ENCODE measurements at places on chromosomes 16 and 17.

DNA sequence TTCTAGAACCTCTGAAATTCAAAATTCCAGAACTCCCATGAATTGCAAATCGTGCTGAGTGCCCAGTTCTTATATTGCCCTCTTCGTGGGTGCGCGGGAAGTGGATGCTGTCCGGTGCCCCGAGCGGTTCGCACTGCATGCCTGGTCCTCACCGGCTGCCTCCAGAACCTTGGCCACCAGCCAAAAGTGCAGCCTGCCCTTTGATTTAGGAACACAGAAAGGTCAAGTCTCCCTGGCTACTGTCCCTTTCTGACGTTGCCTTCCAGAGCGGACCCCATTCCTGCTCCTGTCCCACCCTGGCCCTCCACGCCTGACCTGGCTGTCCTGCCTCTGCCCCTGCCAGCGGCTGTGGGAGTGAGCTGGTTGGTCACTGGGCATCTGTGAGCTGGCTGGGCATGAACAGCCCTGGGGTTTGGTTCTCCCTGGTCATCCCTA is 9.7 kb downstream of the NEUROD2 start:
- no peak for DNase-seq

GRCh38 chr16:5854027-5854426 is 756.4 kb upstream of the EEF2KMT start:
- no peak for DNase-seq

GRCh38 chr16:30350134-30350871 is 4.8 kb downstream of the CD2BP2 start:
- no peak for DNase-seq

GRCh38 chr17:14780097-14780651 is 479.3 kb downstream of the HS3ST3B1 start:
- no peak for DNase-seq

- no peak for DNase-seq
Measured at GRCh38 chr17:17782523-17783115, 54.2 kb downstream of the SREBF1 start.

GRCh38 chr17:15238057-15238456 is 27.1 kb downstream of the PMP22 start:
- DNase-seq, result no peak

- no peak for DNase-seq
Measured at GRCh38 chr16:30786936-30787612, at the start of gene ZNF629. TSS of gene ZNF629 (minus strand) at chr16:30787205. CDS start at chr16:30784482, 2,723 bp downstream.

- no peak for DNase-seq
Measured at GRCh38 chr16:69870761-69871160, 80.4 kb upstream of the CLEC18A start.

DNA sequence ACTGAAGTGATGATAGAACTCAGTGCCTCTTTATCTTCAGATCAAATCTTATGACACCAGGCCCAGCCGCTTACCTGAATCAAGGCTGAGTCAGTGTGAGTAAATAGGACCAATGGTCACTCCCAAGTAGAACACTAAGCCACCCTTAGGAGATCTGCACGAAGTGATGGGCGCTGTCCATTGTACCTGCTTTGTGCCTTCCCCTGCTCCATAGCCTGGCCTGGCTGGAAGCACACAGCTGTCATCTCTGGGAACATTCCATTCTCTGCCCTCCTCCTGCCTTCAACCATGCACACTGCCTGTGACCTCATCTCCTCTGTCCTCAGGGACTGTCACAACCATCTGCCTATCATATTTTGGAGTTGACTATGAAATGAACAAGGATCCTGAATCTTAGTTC is 279.5 kb upstream of the ASIC2 start:
- DNase-seq, result no peak

DNA sequence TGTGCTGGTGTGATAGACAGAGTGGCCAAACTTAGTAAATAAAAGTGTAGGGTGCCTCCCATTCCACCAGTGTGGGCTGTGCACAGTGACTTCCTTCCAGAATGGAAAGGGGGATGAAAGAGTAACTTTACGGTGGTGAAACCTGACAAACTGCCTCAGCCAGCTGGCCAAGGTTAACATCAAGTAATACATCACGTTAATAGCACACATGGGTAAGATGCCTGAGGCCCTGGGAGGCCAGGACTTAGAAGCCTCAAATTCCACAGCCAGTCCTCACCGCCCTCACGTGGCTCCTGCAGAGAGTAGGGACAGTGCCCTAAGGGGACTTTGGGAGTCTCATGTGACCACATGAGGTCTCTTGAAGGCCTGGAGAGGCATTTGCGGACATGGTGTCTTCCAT is 14.1 kb downstream of the RMI2 start:
- DNase-seq, result no peak

GRCh38 chr17:12789075-12789480 is 220 bp upstream of the ARHGAP44 start:
- DNase-seq, result no peak

DNA sequence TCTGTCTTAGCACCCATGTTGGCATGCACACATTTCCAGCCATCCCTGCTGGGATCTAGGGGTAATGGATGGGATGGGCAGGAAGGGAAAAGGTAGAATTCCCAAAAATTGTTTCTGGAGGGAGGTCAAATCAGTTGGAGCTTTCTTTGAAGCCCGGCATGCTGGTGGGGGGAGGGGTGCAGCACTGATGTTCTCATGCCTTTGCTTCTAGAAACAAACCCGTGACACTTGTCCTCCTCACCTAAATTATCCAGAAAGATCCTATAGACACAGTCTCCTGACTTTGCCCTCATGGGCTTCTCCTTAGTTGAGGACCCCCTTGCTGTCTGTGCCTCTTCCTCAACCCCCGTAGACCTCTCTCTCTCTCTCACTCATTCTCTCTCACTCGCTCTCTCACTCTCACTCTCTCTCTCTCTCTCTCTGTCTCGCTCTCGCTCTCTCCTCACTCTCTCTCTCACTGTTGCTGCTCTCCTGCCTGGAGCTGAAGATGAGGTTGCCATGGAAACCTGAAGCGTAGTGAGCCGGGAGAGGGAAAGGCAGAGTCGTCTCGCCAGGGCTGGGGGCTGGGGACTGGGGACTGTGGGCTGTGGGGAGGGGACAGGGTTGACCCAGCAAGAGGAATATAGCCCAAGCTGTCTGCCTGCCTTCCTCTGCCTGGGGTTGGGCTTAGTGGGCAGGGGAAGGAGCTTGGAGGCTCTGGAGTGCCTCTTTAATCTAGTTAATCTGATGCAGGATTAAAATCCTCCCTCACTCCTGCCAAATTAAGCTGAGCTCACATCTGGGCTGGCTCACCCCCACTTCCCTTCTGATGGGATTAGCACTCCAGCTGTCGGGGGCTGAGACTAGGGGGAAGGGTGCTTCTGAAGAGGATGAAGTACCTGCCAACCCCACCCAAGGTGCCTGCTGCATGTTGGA is 16.1 kb downstream of the LASP1 start:
- no peak for DNase-seq

GRCh38 chr16:88655733-88656281 is 5.0 kb upstream of the CYBA start:
- no peak for DNase-seq

DNA sequence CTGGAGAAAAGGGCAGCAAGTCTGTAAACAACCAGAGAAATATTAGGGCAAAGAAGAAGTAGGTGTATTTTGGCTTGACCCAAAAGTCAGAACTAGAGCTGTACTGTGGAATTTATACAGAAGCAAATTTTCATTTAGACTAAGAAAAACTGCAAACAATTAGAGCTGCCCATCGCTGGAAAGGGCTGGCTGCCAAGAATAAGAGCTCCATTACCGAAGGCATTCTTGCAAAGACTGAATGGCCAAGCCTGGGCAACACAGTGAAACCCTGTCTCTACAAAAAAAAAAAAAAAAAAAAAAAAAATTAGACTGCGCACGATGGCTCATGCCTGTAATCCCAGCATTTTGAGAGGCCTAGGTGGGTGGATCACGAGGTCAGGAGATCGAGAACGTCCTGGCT is 53.9 kb upstream of the TMC5 start:
- no peak for DNase-seq

Data from activated effector memory CD4-positive, alpha-beta T cell treated with Interleukin-2 at 50 U/mL for 16 hours (primary cell).